ENCODE measurements at places on chromosomes 5 and 9. TPM values are rescaled to one million over a fixed set of nuclear protein-coding genes. Genes with fewer than 3 reads are reported as not detected.

GRCh38 chr5:94329115-94329514 lies 289.3 kb downstream of the KIAA0825 start:
- no peak for DNase-seq

- no peak for DNase-seq
Observed at GRCh38 chr9:121688681-121689080, 37.2 kb downstream of the DAB2IP start.

DNA sequence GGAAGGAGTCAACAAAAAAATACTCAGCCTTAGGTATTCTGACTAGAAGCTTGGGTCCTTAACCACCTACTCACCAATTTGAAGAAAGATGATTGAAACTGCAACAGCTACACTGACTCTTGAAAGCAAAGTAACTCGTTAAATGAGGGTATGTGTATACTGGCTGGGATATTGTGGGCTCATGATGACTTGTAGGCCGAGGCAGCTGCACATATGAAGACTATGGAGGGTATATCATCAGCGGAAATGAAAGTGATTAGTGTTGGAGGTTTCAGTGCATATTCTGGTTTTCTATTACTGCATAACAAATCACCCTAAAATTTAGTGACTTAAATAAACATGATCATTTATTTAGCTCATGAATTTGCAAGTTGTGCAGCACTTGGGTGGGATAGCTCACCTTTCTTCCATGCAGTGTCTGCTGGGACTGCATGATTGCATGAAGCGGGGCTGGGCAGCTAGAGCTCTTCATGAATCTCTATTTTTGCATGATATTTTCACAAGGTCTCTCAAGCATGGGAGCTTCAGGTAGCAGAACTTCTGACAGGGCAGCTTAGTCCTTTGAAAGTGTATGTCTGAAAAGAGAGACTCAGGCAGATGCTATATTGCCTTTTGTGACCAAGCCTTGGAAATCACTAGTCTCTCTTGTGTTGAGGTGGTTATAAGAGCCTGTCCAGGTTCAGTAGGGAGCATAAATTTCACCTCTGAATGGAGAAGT lies 96.1 kb upstream of the CDKN2B start:
- DNase-seq = no peak

MATR3 gene
- 239 TPM for total RNA-seq

GRCh38 chr5:56840597-56840996 lies 25.2 kb downstream of the MAP3K1 start:
- DNase-seq = no peak

GRCh38 chr9:281741-282645 lies 67.3 kb downstream of the DOCK8 start:
- no peak for DNase-seq

GRCh38 chr5:165508861-165509260 lies 2003.4 kb downstream of the MAT2B start:
- no peak for DNase-seq

- DNase-seq = no peak
Observed at GRCh38 chr9:89613912-89614892, 9.4 kb downstream of the GADD45G start.

- no peak for DNase-seq
Observed at GRCh38 chr9:128054087-128054486, 13.0 kb downstream of the NAIF1 start.

All from H7 (cell line).